ENCODE measurements at places on chromosomes 1 and 21.
A peak's percentile ranks its signal among the peaks of the same experiment; 100 is the strongest.

DNA sequence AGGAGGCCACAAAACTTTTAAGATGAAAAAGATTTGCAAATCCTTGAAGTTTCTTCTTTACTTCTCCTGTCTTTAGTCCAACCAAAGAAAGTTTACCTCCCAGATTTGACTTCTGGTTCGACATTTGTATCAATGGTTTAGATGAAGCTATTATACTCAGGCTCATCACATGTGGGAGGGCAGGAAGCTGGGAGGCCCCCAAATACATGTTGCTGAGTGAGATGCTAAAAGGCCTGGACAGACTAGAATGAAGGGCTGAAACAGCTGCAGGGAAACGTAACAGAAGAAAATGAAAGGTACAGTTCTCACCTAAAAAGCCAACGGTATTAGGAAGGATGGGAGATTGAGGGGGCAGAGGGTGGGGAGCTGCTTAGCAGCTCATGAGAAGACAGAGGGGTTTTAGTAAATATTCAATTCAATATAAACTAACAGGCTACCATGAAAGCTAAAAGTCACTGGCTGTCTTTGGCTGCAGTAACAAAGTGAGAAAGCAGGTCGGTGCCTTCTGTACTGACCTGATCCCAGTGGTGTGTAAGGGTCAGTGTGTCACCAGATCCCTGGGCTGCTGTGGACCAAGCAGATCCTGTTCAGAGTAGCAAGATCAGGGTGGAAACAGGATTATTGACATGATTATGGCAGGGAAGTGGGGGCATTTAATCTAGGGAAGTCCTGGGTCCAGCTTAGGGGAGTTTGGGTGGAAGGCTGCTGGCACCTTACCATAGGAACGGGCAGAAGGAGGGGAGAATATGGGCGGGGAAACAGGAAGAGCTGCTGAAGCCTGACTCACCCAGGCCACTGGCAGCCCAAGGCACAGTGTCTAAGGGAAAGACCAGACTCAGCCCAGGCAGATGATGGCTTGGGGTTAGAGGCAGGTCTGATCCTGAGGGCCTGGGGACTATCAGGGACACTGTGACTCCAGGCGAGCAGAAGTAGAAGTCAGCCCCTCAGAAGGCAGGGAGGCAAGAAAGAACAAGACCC lies 60.4 kb downstream of the KCNN3 start:
- DNase-seq, result no peak

DNA sequence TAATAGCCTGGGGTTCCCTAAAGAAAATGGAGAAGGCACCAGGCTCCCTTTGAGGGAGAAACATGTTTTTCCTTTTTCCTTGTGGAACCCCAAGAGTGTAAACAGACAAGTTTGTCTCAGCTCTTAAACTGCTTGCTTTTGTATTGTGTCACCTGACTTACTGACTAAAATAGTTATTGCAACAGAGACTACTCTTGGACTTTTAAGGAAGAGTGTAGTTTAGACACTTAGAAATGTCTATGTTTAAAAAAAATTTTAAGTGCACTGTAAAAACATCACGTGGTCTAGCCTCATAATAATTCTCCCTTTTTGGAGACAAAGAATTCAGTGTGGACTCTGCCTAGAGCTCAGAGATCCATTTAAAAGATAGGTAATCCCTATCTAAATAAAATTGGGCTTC lies 141.1 kb downstream of the TRIM33 start:
- DNase-seq, result no peak

- no peak for DNase-seq
Observed at GRCh38 chr1:64363616-64364015, 106.3 kb upstream of the CACHD1 start.

DNA sequence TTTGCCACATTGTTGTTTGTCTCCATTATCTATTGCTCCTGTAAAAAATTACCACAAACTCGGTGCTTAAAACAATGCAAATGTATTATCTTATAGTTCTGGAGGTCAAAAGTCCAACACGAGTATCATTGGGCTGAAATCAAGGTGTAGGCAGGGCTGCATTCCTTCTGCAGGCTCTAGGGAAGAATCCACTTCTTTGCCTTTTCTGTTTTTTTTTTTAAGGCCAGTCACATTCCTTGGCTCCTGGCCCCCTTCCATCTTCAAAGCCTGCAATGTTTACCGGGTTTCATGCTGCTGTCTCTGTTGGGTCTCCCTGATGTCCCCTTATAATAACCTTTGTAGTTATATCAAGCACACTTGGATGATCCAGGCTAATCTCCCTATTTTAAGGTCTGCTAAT lies 212.7 kb downstream of the PTBP2 start:
- no peak for DNase-seq

DNA sequence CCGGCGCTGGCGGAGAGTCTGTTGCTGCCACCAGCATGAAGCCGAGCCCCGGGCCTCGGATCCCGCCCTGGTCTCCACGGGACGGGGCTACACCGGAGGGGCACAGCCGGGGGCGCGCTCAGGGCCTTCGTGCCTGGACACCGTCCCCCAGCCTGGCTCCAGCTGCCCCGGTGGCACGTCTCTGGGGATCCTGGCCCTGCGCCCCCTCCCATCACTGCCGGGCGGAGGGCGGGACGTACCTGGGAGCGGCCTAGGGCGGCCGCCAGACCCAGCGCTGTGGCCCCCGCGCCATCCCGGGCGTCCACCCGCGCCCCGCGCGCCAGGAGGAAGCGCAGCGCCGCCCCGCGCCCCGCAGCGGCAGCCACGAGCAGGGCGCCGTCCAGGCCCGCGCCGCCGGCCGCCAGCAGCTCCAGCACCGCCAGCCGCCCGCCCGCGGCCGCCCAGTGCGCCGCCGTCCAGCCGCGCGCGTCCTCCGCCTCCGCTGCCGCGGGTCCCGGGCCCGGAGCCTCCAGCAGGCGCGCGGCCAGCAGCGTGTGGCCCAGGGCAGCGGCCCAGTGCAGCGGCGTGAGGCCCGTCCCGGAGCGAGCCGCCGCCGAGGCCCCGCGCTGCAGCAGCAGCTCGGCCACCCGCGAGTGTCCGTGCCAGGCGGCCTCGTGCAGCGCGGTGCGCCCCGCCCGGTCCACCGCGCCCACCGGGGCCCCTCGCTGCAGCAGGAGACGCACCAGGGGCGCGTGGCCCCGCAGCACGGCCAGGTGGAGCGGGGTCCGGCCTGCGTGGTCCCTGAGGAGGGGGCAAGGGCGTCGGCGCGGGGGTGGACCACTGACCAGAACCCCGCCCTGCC lies 1.0 kb downstream of the ANKRD65 start:
- DNase-seq, result no peak

- peak; percentile 3 for DNase-seq
Observed at GRCh38 chr1:74689621-74690363, 16.2 kb upstream of the ERICH3 start.

DNA sequence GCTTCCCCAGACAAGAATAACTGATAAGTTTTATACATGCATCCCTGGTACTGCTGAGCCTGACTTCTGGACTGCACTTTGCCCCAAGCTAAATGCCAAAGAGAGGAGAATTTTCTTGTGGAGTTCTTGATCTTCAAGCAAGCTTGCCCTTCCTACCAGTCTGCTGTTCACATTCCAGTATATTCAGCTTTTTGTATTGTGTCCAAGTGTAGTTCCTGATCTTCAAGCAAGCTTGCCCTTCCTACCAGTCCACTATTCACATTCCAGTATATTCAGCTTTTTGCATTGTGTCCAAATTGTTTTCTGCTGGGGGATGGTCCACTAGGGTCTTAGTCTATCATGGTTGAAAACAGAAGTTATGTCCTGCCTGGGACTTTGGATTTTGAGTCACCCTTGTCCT lies 894 bp upstream of the TSEN15 start:
- no peak for DNase-seq

- DNase-seq, result no peak
Observed at GRCh38 chr1:31736675-31737074, 27.5 kb downstream of the ADGRB2 start.

DNA sequence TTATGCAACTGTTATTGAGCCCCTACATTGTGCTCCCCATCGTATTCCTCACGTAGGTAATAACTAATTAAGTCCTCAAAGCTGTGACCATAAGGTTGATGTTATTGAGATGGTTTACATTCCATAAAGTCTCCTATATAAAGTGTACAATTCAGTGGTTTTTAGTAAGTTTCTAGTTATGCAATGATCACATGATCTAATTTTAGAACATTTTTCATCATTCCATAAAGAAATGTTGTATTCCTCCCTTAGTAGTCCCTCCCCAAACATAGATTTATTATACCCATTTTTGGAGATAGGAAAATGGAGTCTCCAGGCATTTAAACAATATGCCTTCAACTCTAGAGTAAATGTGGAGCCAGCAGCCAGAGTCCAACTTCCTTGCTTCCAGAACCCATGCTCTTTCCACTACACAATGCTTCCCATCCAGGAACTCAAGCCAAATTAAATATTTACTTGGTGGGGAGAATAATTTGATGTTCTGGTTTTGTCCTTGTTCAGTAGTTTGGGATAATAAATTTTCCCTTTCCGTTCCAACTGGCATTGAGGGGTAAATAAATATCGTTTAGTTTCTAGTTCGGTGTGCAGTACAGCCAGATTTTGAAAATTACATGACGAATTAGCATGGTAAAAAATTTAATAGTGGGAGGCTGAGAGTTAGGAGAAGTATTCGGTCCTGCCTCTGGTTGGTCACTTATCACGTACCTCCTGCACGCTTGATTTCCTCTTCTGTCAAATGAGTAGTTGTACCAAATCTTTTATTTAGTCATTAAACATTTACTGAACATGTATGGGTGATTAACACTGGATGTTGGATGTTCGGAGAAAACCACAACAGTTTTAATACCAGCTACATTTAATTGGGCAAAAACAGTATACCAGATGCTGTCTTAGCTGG lies 66.3 kb downstream of the CACHD1 start:
- DNase-seq, result no peak

DNA sequence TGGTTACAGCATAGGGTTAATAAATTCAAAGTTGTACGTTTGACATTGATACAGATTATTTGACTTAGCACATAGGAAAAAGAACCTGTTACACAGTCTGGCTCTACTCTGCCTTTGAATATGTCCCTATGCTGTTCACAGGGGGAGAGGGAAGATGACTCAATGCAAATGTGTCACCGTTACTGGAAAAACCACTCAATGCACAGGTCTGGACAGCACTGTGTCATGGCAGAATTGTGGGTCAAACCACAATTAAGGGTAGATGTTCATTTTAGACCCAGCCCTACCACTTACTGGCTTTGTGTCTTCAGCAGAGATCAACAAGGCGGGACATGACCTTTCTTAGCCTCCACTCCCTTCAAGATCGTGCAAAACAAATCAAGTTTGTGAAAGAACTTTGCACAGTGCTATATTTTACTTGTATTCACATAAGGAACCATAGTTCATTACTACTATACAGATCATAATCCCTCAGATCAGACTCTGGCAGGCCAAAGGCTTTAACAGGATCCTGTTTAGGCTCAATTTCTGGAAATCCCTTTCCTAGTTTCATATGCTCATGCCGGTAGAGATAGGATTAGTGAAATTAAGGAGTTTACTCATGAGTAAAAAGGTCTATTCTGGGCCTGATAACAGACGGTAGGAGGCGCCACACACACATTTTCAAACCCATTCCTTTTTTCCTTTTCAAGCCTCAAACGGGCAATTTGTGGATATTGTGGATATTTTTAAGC lies 22.1 kb downstream of the EIF2D start:
- DNase-seq, result no peak

GRCh38 chr1:156703336-156703735 lies 2.0 kb downstream of the CRABP2 start:
- DNase-seq, result no peak
